ENCODE measurements at places on chromosomes 12 and 14.

GRCh38 chr14:97025722-97026121 lies 228.5 kb downstream of the VRK1 start:
- DNase-seq, result no peak

DNA sequence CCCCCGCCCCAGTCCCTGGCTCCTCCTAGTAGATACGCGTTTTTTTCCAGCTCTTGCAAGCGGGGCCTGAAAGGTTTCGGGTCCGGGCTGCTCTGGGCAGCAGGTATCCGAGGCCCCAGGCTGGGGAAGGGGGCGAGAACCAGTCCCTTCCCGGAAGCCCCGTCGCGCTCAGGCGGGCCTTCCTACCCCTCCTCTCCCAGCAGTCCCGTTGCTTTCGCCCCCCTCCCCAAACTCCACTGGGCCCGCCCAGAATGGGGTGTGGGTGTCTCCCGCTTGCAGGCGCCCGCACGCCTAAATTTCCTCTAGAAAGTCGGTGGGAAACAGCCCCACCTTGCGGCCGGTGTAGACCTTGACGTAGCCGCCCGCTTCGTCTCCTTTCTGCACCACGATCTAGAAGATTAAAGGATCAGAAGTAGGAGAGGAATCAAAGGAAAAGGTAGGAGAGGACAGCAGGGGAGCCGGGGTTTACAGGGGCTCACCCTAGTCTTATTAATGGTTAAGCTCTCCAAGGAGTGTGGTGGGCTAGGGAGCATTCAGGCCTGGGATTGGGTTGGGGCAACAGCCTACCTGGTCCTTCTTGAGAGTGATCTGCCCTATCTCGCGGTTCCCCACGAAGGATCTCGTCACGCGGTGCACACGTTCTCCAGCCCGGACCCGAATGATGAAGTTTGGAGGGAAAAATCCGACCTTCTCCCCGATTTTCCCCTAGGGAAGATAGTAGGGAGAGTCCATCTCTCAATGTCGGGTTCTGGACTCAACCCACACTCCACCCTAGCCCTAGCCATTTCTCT lies 7.3 kb downstream of the STAC3 start:
- peak; percentile 67 for DNase-seq

DNA sequence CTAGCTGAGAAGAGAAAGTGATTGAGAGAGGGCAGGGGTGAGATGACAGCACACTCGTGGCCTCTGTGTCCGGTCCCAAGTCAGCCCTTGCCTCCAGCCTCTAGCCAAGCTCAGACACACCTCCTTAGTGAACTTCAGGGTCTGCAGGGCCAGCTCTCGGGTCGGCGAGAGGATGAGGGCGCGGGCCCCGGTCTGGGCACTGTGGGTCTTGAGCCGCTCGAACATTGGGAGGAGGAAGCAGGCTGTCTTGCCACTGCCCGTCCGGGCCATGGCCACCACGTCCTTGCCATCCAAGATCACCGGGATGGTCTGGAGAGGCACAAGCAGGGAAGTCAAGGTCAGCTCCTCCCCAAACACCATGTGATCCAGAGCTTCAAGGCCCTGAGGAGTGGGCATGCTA lies 6.3 kb downstream of the DDX54 start:
- no peak for DNase-seq

- no peak for DNase-seq
Observed at GRCh38 chr12:104526320-104526719, 69.6 kb downstream of the CHST11 start.

GRCh38 chr14:67892466-67893100 lies 73.0 kb downstream of the RAD51B start:
- no peak for DNase-seq

GRCh38 chr12:47079468-47079980 lies at the start of the genes AMIGO2 and PCED1B:
Gene AMIGO2 (minus strand): TSS chr12:47079959. CDS start chr12:47079002, 957 bp downstream.
Gene PCED1B (plus strand): TSS chr12:47079621. CDS start chr12:47235064, 155,443 bp downstream.
- peak; percentile 27 for DNase-seq

DNA sequence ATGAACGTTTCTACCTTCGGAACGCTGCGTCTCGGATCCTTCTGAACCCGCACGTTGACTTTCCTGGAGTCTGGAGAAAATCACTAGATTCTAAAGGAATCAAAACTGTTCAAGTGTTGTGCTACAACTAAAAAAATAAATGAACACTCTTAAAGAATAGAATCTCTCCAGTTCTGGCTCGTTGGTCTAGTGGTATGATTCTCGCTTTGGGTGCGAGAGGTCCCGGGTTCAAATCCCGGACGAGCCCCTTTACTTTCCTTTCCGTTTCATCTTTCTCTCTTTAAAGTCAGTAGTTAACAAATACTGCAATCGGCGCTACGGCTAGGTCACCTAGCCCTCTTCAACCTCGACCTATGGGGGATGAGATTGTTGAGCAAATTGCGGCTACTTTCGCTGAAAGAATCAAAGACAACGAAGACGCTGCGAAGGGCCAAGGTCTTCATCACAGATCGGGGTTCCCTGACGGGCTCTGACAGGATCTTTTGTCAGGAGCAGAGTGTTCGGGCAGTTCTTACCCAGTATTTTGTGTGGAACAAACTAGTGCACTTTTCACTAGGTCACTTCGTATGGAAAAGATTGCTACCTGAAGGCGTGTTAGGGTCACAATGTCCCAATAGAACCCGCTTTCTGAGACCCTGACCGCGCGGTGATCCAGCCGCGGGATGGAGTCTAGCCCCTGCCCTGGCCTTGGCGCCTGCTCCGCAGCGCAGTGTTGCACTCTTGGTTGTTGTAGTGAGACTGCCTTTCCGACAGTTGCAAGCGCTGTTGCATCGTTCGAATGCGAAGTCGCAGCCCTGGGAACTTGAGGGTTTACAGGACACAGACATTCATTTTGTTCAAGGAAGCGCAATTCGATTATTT lies 8.4 kb downstream of the OR6S1 start:
- DNase-seq, result peak; percentile 11

DNA sequence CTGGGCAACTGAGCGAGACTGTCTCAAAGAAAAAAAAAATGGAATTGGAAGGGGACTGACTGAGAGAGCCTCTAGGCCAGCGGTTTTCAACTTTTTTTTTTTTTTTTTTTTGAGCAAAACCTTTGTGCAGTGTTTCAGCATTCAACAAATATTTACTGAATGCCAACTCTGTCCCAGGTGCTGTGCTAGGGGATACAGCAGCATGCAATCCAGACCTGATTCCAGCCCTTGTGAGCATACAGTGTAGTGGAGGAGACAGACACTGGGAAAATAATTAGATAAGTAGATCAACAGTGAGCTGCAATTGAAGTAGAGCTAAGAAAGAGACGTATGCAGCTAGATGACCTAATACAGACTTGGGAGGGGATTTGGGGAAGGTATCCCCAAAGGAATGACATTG lies 23.8 kb upstream of the LTBP2 start:
- DNase-seq, result no peak

- DNase-seq, result no peak
Observed at GRCh38 chr14:68460541-68460940, 332.3 kb downstream of the ZFP36L1 start.

DNA sequence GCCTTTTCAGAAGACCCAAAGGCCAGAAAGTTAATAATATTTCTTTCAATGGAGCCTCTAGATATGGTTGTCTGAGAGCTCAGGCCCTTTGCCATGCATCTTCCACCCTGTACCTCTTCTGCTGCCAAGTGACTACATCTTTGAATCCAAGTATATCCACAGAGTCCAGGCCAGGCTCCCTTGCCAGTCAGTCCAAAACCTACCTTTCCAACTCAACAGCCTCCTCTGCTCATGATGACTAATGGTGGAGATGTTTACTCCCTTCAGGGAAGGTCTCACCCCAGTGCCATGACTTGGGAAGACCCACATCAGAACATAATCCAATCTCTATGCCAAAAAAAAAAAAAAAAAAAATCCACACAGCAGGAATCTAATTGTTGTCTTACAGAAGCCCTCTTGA lies 20.4 kb downstream of the TTC9 start:
- DNase-seq, result no peak

DNA sequence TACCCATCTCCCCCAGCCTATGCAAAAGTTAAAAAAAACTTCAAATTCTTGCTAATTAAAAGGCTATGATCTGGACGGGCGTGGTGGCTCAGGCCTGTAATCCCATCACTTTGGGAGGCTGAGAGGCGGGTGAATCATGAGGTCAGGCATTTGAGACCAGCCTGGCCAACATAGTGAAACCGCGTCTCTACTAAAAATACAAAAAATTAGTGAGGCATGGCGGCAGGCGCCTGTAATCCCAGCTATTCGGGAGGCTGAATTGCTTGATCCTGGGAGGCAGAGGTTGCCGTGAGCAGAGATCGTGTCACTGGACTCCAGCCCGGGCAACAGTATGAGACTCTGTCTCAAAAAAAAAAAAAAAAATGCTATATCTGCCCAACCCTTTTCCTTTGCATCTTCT lies 925.4 kb downstream of the GALC start:
- no peak for DNase-seq

- DNase-seq, result no peak
Observed at GRCh38 chr12:40015345-40015744, 90.5 kb downstream of the SLC2A13 start.

- DNase-seq, result no peak
Observed at GRCh38 chr12:7265251-7265650, 38.6 kb upstream of the ACSM4 start.

- DNase-seq, result no peak
Observed at GRCh38 chr14:20680363-20680762, 4.0 kb upstream of the RNASE4 start.

- DNase-seq, result no peak
Observed at GRCh38 chr12:103840462-103840875, 565 bp downstream of the NT5DC3 start.

GRCh38 chr12:121693155-121693687 lies 19.3 kb upstream of the TMEM120B start:
- DNase-seq, result no peak

DNA sequence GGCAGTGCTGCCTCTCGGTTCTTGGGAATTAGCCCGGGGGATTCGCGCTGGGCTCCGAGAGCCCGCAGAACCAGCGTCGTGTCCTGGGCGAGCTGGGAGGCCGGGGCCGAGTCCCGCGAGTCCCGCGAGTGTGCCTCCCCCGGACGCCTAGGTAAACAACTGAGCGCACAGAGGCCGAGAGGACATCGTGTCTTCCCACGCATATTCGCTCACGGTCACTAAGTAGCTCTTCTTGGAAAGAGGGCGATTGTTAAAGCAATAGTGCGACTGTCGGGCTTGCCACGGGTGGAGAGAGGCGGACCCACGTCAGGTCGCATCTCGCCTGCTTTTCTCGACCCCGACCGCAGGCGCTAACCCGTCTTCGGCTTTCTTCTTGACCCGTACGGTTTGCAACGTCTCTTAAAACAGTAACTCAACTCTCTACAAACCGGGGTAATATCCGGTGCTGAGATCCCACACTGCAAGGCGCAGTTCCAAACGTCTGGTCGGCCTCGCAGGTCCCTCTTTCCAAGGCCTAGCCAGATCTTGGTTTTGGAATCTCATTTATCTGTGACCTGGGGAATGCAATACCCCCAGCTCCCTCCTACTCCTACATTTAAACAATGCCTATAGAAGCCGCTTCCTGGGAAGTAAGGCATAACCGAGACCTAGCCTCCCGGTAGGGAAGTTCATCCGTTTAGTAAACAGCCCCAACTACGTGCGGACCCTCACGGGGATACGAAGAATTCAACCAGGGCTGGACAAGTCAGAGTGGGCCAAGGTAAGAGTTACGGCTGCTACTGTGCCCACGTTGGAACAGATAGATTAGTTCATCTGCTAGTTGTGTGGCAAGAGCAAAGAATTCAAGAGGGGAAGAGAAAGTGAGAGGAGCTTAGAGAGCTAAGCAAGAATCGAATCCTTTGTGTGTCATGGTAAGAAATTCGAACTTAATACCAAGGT lies 736 bp upstream of the PHLDA1 start:
- DNase-seq, result peak; percentile 73

DNA sequence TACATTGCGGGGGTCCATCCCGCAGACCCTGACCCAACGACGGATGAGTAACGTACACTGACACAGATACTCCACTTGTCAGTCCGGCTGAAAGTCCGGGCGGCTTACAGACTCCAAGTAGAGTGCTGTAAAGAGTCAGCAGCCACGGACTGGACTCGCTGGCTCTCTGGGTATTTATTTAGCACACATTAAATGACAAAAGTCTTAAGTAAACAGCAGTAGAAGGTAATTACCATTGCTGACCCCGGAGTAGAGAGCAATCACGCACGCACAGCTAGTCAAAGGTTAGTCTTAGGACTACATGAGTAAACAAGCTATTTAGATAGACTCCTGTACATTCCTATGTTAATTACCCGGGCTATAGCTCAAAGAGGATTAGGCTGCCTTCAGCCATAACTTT lies 780.9 kb downstream of the RPS29 start:
- no peak for DNase-seq

GRCh38 chr12:111458546-111459172 lies 52.9 kb downstream of the SH2B3 start:
- DNase-seq, result no peak
